Tibial nerve (tissue), 4 donors: ENCODE measurements at places on chromosomes 16 and 17.

GRCh38 chr17:68184816-68185436, 62.9 kb upstream of the AMZ2 start:
- no peak for DNase-seq

GRCh38 chr17:73785496-73785895, 141.3 kb upstream of the SDK2 start:
- no peak for DNase-seq

GRCh38 chr16:30615358-30616091, 5.3 kb upstream of the ZNF689 start:
- DNase-seq, result peak; percentile 28

DNA sequence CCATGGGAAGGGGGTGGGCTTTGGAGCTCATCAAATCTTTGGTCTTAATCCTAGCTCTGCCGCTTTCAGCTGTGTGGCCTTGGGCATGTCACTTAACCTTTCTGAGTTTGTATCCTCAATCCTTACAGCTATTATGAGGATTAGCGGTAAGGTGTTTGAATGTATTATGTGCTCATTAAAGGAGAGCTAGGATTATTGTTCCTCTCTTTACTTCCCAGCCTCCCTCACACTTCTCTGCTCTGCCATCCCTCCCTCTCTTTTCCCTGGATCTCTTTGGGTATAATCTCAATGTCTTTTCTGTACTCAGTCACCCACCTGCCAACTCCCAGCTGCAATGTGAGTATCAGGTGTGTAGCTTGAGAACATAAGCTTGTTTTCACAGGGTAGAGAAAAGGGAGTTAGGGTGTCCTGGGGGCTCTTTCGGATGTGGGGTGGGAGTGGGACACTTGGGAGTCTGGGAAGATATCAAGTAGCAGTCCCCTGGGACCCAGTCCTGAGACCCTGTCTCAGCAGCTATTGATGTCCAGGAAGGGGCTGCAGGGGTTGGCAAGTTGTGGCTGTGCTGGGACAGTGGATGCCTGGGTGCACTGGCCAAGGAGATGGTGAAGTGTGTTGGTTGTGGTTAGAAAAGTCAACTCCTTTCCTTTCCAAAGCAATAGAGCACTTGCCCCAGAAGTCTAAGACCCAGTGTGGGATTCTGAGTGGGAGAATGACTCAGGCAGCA, 1.8 kb downstream of the EFNB3 start:
- DNase-seq, result no peak

DNA sequence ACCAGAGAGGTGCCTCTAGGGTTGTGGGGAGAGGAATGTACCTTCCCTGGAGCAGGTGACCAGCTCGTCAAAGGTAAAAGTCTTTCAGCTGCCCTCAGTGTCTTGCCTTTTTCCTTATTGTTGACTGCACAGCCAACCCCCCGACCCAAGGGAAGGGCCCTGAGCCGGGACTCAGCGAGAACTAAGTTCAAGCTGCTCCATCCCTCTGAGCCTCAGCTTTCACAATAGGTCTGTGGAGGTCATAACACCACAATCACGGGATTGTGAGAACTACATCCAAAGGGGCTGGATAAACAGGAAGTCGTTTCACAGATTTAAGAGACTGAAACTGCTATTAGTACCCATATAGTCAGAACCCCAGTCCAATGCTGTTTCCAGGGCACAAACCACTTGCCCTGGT, 2.6 kb upstream of the KRT36 start:
- DNase-seq, result peak; percentile 77

GRCh38 chr16:88390735-88391134, 8.0 kb downstream of the ZNF469 start:
- DNase-seq, result no peak

DNA sequence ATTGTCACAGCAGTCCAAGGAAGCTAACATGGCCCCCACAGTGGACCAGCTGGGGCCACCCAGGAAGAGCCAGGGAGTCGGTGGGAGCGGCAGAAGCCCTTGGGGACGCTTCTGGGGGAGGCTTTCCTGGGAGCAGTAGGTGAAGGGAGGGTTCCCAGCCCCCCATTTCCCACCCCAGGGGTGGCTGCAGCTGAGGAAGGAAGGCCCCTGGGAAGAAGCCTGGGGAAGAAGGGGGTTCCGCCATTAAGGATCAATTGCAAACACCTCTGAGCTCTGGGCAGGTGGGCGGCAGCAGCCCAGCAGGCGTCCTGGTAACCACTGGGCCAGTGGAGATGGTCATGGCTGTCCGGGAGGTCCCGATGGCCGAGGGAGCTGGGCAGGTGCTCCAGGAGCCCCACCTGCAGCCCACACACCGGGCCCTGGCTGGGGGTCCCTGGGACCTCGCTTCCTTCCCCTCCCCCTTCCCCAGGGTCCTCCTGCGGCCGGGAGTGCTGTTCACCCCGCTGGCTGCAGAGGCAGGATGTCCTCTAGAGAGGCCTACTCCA, 592 bp upstream of the PERCC1 start:
- DNase-seq, result no peak

DNA sequence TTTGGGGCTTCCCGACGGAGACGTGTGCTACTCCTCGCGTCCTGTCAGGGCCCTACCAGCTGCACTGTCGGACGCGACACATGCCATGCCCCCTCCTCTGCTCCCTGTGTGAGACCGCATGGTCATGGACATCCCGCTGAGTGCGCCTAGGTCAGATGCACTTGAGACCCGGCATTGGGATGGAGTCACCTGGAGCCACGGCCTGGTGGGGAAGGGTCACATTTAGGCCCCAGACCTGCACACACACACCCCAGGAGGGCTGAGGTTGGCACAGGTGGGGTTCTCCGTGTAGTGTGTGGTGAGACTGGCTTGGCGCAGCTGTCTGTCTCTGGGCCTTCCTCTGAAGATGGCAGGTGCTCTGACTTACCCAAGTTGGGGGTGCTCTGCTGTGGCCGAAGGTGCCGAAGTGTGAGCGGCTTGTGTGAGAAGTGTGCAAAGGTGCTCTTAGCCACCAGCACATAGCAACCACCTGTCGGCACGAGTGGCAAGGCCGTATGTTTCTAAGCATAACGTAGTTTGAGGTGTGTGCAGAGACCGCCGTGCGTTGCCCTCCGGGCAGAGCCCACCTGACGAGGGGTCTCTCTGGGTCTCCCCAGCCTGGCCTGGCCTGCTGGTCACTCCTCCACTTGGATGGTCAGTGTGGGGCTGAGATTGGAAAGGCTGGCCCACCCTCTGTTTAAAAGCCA, 108.6 kb downstream of the BANP start:
- no peak for DNase-seq

- no peak for DNase-seq
These were observed 898.2 kb upstream of the GOT2 start for GRCh38 chr16:59632276-59632855.
